Activated T-cell treated with anti-CD3 and anti-CD28 coated beads for 24 hours (primary cell): ENCODE measurements at places on chromosomes 5 and 9.
A peak's percentile ranks its signal among the peaks of the same experiment; 100 is the strongest.

- no peak for DNase-seq
Measured at GRCh38 chr5:2039180-2039531, 156.4 kb upstream of the IRX4 start.

DNA sequence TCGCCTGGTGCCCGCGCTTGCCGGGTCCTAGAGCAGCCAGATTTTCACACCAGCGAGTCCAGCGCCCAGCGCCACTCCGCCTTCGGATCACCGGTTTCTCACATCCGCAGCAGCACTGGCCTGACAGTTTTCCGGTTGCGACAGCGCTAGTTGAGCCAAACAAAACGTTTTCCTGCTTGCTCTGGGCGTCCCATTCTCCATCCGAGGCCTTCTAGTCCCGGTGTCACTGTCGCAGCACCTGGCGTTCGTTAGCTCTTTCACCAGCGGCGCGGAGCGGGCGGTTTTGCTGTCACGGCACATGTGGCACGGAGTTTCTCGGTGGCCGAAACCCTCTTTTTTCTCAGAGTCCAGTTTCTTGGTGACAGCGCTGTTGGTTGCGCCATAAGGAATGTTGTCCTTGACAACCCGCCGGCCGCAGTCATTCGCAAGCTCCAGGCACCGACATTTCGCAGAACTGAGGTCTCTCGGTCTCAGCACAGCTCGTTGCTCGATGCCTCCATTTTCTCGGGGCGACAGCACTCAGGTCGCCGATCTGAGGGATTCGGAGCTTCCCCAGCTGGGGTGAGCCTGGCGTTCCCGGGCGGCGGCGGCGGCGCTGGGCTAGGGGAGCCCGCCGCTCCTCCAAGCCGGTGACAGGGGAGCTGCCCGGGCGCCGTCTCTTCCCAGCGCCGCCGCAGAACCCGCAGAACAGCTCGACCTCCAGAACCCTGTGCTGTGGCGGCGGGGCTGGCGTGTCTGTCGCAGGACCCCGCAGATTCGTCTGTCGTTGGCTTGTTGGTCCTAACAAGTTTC is 47.8 kb downstream of the ANXA2R start:
- DNase-seq: peak; percentile 54

GRCh38 chr9:131840220-131840619 is 100.3 kb upstream of the RAPGEF1 start:
- no peak for DNase-seq

GRCh38 chr5:59291941-59292340 is 601.6 kb downstream of the PDE4D start:
- DNase-seq: no peak

GRCh38 chr5:180689775-180690174 is 40.4 kb upstream of the FLT4 start:
- DNase-seq: no peak

DNA sequence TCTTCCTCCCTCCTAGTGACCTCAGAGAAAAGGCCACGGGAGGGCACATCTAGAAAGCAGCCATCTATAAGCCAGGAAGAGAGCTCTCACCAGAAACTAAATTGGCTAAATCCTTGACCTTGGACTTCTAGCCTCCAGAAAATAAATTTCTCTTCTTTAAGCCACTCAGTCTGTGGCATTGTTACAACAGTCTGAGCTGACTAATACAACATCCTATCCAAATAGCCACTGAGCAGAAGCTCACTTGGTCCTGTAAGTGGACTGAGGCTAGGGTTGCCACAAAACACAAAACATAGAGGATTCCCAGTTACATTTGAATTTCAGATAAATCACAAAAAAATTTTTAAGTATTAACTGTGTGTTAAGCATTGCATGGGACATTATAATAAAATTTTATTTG is 383.4 kb downstream of the MLLT3 start:
- DNase-seq: no peak

GRCh38 chr5:41832430-41832829 is 37.8 kb downstream of the OXCT1 start:
- DNase-seq: no peak

GRCh38 chr9:108565651-108566378 is 290.0 kb downstream of the ACTL7B start:
- DNase-seq: no peak

DNA sequence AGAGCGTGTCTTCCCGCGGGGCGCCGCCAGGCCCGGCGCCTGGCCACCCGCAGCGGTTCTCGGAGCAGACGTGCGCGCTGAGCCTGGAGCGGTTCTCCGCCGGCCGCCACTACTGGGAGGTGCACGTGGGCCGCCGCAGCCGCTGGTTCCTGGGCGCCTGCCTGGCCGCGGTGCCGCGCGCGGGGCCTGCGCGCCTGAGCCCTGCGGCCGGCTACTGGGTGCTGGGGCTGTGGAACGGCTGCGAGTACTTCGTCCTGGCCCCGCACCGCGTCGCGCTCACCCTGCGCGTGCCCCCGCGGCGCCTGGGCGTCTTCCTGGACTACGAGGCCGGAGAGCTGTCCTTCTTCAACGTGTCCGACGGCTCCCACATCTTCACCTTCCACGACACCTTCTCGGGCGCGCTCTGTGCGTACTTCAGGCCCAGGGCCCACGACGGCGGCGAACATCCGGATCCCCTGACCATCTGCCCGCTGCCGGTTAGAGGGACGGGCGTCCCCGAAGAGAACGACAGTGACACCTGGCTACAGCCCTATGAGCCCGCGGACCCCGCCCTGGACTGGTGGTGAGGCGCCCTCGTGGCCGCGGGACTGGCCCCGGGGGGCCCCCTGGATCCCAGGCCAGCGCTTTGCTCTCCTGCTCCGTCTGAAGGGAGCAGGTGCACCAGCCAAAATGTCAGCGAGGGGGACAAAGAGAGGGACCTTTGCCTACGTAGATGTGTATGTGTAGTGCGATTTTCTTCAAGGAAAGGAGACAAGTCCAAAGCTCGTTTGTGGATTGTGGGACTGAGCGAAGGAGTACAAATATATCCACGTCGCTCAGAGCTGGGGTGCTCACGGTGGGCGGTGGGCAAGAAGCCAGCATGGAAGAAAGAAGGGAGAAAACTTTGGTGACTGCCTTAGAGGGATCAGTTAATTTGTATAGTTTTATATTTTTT is 19.5 kb downstream of the BTNL9 start:
- no peak for DNase-seq

- DNase-seq: no peak
Measured at GRCh38 chr9:33430942-33431341, 16.5 kb downstream of the AQP3 start.

GRCh38 chr5:141878711-141879425 is 658 bp upstream of the PCDH1 start:
- peak; percentile 82 for DNase-seq

DNA sequence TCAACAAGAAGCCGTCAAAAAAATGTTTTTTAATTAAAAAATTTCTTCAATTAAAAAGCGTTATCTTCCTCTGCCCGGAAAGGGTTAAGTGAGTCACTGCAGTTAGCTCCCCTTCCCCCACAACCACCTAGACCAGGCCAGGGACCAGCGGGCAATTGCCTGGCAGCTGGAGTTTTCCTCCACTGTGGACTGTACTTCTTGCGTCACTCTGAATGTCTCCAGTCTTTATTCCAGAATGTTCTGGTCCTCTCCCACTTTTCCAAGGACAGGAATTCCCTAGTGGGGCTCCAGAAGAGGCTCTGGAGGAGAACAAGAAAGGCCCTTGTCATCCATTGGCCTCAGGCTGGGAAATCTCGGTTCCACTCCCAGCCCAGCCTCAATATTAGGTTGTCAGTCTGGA is 114.0 kb downstream of the C9orf50 start:
- no peak for DNase-seq

- no peak for DNase-seq
Measured at GRCh38 chr5:146112476-146112875, 7.1 kb upstream of the PLAC8L1 start.

- DNase-seq: no peak
Measured at GRCh38 chr5:86118542-86118941, 499.2 kb upstream of the COX7C start.

DNA sequence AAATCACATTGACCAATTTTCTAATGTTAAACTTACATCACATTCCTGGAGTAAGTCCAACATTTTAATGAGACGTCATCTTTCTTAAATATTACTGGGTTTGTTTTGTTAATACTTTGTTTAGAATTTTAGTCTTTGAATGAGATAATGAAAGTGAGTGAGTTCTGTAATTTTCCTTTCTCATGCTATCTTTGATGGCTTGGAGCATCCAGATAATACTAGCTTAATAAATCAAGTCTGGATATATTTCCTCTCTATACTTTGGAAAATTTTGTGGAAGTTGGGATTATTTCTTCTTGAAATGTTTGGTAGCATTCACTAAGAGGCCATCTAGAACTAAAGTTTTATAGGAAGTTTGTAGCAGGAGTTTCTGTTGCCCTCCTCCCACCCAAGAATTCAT is 90.8 kb upstream of the IL7R start:
- DNase-seq: no peak

DNA sequence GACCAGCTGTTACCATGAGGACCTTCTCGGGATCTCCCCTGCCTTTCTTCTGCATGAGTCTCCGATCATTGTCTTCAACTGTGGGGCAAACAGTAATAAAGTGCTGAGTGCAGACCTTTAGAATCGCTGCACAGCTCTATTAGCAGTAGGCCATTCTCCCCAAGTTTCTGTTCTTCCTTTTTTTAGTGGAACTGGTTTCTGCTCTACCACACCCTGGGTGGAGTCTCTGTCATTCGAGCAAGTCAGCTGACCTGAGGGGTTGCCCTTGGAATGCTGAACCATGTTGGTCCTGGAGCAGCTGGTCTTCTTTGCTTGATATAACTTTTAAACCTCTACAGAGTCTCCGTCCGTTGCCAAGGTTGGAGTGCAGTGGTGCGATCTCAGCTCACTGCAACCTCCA is 33.4 kb upstream of the GNPDA1 start:
- DNase-seq: no peak

- DNase-seq: no peak
Measured at GRCh38 chr5:40495237-40495635, 184.5 kb upstream of the PTGER4 start.

GRCh38 chr5:3698412-3698811 is 102.8 kb downstream of the IRX1 start:
- no peak for DNase-seq

GRCh38 chr5:173915310-173916014 is 27.3 kb downstream of the CPEB4 start:
- no peak for DNase-seq

GRCh38 chr5:39876146-39876545 is 451.4 kb upstream of the DAB2 start:
- no peak for DNase-seq

DNA sequence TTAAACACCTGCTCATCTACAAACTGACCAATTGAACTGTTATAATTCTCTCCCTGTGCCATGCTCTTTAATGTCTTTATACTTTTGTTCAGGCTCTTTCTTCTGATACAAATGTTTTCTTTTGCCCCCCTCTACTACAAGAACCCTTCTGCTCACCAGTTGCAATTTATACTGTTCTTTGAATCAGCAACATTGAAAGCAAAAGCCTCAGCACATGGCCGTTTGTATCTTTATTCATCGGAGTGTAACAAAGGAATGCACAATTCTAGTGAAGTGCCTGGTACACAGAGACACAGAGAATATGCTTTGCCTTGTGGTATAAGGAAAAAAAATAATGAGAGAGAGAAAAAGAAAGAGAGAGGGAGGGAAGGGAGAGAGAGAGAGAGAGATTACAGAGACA is 547.1 kb downstream of the CDH12 start:
- no peak for DNase-seq

DNA sequence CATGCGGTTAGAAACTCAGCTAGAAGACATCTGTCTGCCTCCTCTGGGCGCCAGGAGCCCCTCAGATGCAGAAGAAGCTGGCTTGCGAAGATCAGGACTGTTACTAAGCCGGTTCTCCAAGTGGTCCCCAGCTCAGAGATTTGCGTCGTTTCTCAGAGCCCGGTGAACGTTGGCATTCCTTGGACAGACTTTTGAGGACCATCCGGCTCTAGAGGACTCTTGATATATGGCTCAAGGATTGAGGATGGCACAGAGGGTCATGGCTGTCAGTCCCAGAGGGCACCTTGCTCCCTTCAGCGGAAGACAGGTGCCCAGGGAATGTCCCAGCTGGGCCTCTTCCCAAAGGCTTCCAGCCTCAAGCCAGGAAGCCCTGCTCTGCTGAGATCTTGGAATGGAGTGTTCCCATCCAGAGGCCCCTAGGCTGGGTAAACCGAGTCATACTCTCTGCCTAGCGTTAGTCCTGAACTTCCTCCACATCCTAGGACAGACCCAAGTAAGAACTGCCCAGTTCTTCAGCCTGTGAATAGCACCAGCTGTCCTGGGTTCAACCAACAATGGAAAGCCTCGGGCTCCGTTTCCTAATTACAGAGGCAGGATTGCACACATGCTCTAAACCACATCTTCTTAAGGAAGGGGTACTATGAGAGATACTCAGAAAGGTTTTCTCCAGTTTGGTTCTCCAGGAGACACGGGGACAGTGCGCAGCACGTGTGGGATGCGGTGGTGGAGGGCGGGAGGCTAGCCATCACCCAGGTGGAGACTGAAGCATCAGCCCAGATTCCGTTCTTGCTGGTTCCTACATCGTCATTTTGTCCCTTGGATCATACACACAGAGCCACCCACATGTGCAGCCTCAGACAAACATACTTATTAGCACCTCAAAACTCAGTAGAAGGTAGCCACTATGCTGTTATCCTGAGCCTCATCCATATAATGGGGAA is 51.4 kb downstream of the ZNF354C start:
- no peak for DNase-seq

DNA sequence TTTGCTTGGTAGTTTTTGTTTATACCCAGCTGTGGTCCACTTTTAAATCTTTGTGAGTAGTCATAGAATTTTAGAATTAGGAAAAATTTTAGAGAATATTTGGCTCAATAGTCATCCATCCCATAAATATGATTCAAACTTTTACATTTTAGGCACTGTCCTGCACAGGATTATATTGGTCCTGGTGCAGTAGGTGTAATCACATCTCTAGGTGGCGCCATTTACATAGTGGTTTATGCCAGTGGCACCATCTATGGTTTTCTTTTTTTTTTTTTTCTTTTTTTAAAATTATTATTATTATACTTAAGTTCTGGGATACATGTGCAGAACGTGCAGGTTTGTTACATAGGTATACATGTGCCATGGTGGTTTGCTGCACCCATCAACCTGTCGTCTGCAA is 260.7 kb upstream of the KCNN2 start:
- no peak for DNase-seq
